Activated CD8-positive, alpha-beta T cell treated with anti-CD3 and anti-CD28 coated beads for 36 hours (primary cell): ENCODE measurements at places on chromosomes 11 and 22. TPM values are rescaled to one million over a fixed set of nuclear protein-coding genes. Genes with fewer than 3 reads are reported as not detected.
A peak's percentile ranks its signal among the peaks of the same experiment; 100 is the strongest.

- DNase-seq, result no peak
- no peaks in the 10 kb centered on the region for H3K36me3 ChIP-seq
- H3K27ac ChIP-seq, result no peak overlapping the region
- H3K27me3 ChIP-seq, result no peaks in the 10 kb centered on the region
- no peak overlapping the region for H3K4me3 ChIP-seq
Measured at GRCh38 chr11:100841711-100842407, 154.8 kb downstream of the ARHGAP42 start.

- DNase-seq, result peak; percentile 44
- H3K27me3 ChIP-seq, result no peaks in the 10 kb centered on the region
- H3K4me1 ChIP-seq, result peaks cover 10% of the 10 kb centered on the region
Measured at GRCh38 chr11:47378010-47378835, at the start of gene SPI1. Gene SPI1 (minus strand): TSS chr11:47378547. CDS start chr11:47378353, 194 bp downstream.

DNA sequence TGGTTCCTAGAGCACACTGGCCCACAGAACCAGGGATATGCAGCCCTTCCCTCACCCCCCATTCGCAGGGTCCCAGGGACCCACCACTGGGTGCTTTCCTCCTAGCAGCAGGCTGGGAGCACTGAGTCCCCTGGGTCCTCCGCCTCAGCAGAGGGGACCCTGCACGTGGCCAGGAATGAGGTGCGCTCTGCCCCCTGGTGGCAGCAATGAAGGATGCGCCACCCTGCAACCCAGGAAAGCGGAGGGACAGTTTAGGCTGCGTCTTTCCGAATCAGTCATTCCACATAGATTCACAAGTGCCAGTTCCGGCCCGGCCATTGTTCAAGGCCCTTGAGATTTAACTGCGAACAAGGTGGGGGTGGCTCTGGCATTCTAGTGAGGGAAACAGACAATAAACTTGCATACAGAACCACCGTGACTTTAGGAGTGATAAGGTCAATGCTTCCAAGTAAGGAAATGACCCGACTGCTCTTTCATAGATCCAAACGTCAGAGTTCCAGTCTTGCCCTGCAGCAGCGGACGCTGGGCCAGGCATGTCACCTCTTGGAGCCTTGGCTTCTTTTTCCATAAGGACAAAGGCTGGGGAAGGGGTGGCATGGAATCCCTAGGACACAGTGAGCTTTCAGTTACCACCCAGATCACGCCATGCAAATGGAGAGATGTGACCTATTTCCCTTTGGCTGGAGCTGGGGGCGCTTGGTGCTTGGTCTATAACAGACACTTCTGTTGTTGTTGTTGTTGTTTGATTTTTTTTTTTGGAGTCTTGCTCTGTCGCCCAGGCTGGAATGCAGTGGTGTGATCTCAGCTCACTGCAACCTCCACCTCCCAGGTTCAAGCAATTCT is 7.7 kb downstream of the RIN1 start:
- H3K4me1 ChIP-seq, result peaks cover 48% of the 10 kb centered on the region
- peak overlapping the region; percentile 44 for H3K4me3 ChIP-seq
- no peaks in the 10 kb centered on the region for H3K27me3 ChIP-seq
- H3K27ac ChIP-seq, result peak overlapping the region; percentile 79
- peak; percentile 91 for DNase-seq
- H3K36me3 ChIP-seq, result no peaks in the 10 kb centered on the region

DNA sequence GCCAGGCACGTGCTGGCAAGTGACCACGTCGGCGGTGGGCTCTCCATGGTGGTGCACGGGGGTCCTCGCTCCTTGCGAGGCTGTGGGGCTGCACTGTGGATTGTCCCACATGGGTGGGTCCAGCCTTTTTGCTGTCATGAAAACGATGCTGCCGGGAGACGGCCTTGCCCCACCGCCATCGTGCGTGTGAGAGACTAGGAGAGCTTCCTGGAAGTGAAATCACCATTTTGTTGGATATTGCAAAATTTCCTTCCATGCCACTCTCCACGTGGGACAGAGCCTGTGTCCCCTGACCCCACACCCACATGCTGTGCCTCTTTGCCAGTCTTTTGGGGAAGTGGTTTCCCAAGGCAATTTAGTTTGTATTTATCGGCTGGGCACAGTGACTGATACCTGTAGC is 18.2 kb upstream of the GRAMD4 start:
- no peak overlapping the region for H3K27ac ChIP-seq
- no peaks in the 10 kb centered on the region for H3K27me3 ChIP-seq
- no peak overlapping the region for H3K4me3 ChIP-seq

DNA sequence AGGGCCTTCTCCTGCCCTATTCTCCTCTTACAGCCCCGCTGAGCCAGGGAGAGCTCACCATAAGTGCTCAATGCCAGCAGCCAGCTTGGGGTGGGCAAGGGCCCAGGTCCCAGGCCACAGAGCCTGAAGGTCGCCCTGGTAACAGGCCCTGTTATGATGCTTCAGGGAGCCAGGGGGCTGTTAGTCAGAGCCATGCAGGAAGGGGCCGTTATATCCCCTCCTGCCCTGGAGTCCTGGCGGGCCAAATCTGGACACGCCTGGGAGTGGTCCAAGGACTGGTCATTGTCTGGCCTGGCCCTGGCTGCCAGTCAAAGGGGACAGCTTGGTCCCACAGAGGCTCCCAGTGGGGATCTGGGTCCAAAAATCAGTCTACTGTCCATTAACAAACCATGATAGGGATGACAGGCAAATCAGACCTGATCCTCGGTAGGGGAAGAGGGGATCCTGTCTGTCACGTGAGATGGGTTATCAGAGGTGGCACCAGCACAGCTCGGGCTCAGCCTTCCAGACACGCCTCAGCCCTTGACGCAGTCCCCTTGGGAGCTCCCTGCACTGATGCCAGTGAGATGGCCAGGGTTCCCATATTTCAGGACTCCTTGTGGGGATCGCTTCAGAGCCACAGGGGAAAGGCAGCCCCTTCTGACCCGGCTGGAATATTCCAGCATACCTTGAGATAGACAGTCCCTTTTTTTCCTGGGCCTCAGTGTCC is 55.9 kb downstream of the LRRC32 start:
- H3K36me3 ChIP-seq, result peaks cover 3% of the 10 kb centered on the region
- peaks cover 7% of the 10 kb centered on the region for H3K27me3 ChIP-seq
- H3K4me1 ChIP-seq, result no peaks in the 10 kb centered on the region
- no peak overlapping the region for H3K27ac ChIP-seq
- H3K4me3 ChIP-seq, result no peak overlapping the region

DNA sequence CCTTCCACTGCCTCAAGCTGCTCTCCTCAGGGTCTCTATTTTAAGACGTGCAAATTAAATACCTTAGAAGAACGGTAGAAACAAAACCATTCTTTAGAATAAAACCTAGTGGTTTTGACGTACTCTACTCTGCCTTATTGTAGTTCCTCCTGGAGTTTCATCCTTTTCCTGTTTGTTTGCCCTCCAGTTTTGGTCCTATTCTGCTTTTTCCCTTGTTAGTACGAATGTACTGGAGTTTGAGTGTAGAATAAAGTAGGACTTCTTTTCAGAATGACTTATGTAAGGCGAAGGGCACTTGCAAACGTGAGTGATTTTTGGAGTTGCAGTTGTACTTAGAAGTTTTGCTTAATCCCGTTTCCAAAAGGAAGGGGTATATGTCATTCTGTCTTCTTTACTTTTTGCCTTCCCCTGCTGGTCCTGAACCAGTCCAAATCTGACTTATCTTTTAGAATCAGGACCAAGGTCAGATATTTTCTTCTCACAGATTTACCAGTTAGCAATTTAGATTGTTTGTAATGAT is 1.4 kb downstream of the SIK2 start:
- peaks cover 28% of the 10 kb centered on the region for H3K4me1 ChIP-seq
- H3K27ac ChIP-seq, result peak overlapping the region; percentile 93
- peak overlapping the region; percentile 92 for H3K4me3 ChIP-seq
- peaks cover 6% of the 10 kb centered on the region for H3K36me3 ChIP-seq
- no peak for DNase-seq

- H3K4me3 ChIP-seq, result no peak overlapping the region
- H3K36me3 ChIP-seq, result no peaks in the 10 kb centered on the region
- peaks cover 23% of the 10 kb centered on the region for H3K27me3 ChIP-seq
- no peaks in the 10 kb centered on the region for H3K4me1 ChIP-seq
- no peak for DNase-seq
- H3K27ac ChIP-seq, result no peak overlapping the region
Measured at GRCh38 chr22:27571463-27572277, 229.9 kb downstream of the MN1 start.

- H3K36me3 ChIP-seq, result peaks cover 26% of the 10 kb centered on the region
- peak overlapping the region; percentile 25 for H3K4me3 ChIP-seq
- H3K4me1 ChIP-seq, result peaks cover 60% of the 10 kb centered on the region
- no peaks in the 10 kb centered on the region for H3K27me3 ChIP-seq
Measured at GRCh38 chr11:12156301-12157140, 46.1 kb downstream of the MICAL2 start.

GRCh38 chr22:23500508-23501260 is 79.4 kb downstream of the IGLL1 start:
- peaks cover 10% of the 10 kb centered on the region for H3K4me1 ChIP-seq
- no peak for DNase-seq
- H3K27ac ChIP-seq, result no peak overlapping the region

- no peaks in the 10 kb centered on the region for H3K36me3 ChIP-seq
- peak overlapping the region; percentile 25 for H3K27ac ChIP-seq
- no peak for DNase-seq
- H3K27me3 ChIP-seq, result no peaks in the 10 kb centered on the region
- no peak overlapping the region for H3K4me3 ChIP-seq
Measured at GRCh38 chr22:22927888-22928665, 40.5 kb downstream of the IGLL5 start.

DNA sequence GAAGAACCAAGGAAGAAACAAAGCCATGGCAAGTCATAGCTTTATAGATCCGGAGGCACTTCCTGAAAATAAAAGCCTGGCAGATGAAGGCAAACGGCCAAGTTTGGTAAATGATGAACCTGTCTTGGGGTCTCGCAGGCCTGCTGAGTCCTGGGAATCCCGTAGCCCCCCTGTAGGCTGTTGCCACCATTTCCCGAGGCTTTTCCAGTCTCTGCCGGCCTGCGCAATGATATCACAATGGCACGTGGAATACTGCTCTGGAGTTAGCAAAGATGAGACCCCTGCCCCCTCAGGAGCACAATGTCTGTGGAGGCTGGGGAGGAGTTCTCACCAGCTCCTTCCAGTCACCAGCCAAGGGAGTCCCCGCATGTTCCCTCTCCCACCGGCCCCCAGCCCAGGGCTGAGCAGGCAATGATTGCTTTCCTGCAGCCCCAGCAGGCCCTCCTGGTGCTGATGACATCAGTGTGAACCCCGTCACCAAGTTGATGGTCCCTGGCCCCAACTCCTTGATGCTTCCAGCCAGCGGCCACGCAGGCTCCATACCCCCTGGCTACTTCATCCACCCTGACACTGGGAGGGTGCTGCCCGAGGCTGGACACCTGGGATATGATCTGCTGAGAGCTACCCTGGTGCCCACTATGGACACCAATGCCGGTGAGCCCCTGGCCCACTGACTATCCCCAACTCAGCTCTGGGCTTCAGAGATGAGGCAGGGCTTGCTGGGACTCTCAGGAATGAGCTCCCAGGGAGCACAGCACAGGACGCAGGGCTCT is 55.9 kb downstream of the BTG4 start:
- peaks cover 7% of the 10 kb centered on the region for H3K4me1 ChIP-seq
- H3K27ac ChIP-seq, result no peak overlapping the region
- peaks cover 10% of the 10 kb centered on the region for H3K27me3 ChIP-seq
- no peak for DNase-seq
- no peak overlapping the region for H3K4me3 ChIP-seq

- H3K27me3 ChIP-seq, result no peaks in the 10 kb centered on the region
- no peak overlapping the region for H3K4me3 ChIP-seq
- H3K4me1 ChIP-seq, result no peaks in the 10 kb centered on the region
- H3K27ac ChIP-seq, result no peak overlapping the region
- H3K36me3 ChIP-seq, result no peaks in the 10 kb centered on the region
Measured at GRCh38 chr22:43213051-43213450, 26.1 kb upstream of the TTLL12 start.

Gene TIGD3
- 1.4 TPM for total RNA-seq
